ENCODE measurements at places on chromosomes 12 and 14. TPM values are rescaled to one million over a fixed set of nuclear protein-coding genes. Genes with fewer than 3 reads are reported as not detected.
A peak's percentile ranks its signal among the peaks of the same experiment; 100 is the strongest.

TDRD9 gene
- 0.33 TPM for total RNA-seq

SNRPF gene
- total RNA-seq, result 34.1 TPM

HNRNPC gene
- 658 TPM for total RNA-seq

DNAI7 gene
- total RNA-seq, result not detected

LRRC10 gene
- total RNA-seq, result not detected

TAS2R9 gene
- not detected for total RNA-seq

GLIPR1L2 gene
- total RNA-seq, result 0.28 TPM

WASHC3 gene
- 58.0 TPM for total RNA-seq

CACNA2D4 gene
- total RNA-seq, result 8.0 TPM

- no peak for DNase-seq
These were observed 64.5 kb downstream of the DIP2B start for GRCh38 chr12:50569321-50569720.

DNA sequence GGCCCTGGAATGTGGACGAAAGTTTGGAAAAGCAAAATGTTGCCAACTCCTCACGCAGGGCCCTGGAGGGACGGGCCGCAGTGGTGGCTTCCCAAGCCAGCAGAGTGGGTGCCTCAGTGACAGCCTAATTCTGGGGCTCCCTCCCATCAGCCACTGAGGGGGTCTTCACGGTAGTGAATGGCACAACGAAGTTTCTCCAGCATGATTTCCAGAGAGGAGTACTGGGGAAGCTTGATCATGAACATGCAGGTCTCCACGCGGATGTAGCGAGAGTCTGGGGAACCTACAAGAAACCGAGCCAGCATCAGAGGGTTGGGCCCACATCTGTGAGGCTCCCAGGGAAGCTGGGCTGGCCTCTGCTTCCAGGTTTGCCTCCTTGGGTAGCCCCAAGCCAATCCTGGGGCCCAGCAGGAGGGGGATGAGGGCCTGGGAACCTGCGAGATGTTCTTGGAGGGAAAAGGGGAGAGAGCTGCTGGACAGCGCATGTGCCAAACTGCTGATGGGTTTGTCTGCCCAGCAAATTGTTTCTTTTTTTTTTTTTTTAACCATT, 37.0 kb downstream of the TRAFD1 start:
- no peak for DNase-seq

- no peak for DNase-seq
These were observed at the start of gene STRN3 for GRCh38 chr14:31026077-31026449. TSS of gene STRN3 (minus strand) at chr14:31026379. CDS start at chr14:31026185, 194 bp downstream.

DNA sequence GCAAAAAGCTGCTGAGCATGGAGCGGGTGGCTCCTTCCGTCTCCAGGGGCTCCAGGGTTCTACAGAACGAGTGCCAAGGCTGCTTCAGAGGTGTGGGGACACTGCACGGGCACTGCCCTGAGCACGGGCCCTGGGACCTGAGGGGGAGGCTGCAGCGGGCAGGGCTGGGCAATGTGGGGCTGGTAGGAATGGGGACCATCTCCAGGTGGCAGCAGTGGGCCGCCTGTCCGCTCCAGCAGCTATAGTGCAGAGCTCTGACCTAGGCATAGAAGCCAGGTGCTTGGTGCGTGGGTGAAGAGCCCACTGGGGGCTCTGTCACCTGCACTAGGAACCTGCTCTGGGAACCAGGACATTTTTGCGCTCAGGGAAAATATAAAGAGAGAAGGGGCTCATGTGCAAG, 22.3 kb downstream of the HDAC7 start:
- peak; percentile 61 for DNase-seq

- DNase-seq, result peak; percentile 76
These were observed at the start of gene MTA1 for GRCh38 chr14:105419195-105420091. TSS of gene MTA1 (plus strand) at chr14:105419827. CDS start at chr14:105420036, 209 bp downstream.

DNA sequence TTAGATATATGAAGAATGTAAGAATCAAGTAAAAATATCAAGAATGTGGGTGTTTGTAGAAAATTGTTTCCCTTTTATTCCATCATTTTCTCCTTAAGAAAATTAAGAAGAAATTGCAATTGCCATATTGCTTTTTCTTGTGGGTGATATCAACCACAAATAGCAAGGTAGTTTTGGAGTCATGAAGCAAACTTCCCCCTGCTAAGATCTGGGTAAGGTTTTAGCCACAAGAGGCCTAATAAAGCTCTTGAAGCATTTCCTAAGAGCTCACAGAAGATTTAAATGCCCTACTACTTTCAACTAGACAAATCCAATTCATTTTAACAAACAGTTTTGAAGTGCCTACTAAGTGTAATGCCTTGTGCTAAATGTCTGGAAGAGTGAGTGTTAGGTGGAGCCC, 2.6 kb downstream of the GRIP1 start:
- DNase-seq, result no peak

DNA sequence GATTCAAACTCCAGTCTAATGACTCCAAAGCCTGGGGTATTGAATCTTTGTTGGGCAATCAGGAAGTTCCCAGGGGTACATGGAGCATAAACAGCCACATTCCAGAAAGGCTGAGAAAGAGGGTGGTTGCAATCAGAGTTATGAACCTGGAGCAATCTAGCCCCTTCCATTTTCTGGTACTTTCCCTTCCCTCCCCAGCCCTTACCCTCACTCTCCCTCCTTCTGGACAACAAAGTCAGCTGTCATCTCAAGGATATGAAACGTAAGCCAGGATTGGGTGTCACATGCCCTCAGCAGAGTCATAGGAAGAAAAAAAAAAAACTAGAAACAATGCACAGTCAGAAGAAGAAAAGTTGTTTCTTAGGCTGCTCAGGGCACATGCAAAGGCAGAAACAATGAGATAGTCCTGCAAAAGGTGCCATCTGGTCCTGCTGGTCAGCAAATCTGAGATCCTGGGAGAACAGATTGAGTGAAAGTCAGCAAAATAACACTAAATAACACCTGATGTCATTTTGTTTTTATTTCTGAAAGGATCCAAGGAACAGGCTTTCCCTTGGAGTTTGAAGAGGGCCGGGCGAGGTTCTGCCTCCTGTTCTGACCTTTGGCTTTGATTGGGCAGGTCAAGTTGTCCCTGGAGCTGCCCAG, 27.1 kb downstream of the TMEM229B start:
- DNase-seq, result no peak

DNA sequence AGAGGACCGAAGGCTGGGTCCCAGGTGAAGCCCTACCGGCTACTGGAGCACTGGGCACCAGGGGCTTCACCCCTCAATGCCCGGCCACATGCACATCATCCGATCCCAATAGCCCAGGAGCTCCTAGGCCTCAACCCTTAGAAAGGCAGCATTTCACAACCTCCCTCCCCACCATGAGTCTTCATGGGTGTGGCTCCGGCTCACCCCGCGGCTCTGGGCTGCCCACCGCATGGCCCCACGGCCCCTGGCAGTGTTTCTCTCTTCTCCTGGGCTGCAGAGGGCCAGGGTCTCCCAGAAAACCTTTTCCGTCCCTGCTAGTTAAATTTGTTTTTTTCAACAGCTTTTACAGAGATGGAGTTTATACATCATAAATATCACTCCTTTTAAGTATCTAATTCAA, 28.6 kb upstream of the DLK1 start:
- no peak for DNase-seq

- no peak for DNase-seq
These were observed 449.7 kb downstream of the BTG1 start for GRCh38 chr12:91695964-91696363.

DNA sequence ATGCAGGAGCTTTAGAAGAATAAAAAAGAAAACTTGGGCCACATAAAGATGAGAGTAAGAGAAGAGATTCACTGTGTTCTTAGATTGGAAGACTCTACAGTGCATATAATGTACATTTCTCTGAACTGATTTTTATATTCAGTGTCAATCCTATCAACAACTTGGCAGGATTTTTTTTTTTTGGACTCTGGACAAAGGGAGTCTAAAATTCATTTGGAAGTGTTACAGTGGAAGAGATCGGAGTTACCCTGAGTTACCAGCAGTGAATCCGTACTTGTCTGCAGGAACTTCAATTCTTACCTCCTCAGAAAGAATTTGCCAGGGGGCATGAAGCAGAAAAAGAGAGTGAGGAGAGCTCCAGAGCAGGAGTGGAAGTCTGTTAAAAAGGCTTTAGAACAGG, 24.0 kb downstream of the SERPINA11 start:
- no peak for DNase-seq

- no peak for DNase-seq
These were observed 175.4 kb downstream of the CAND1 start for GRCh38 chr12:67444542-67444941.

GRCh38 chr14:51504669-51505068, 147.0 kb upstream of the FRMD6 start:
- no peak for DNase-seq

GRCh38 chr12:52319097-52319496, 2.1 kb downstream of the KRT83 start:
- DNase-seq, result peak; percentile 44

DNA sequence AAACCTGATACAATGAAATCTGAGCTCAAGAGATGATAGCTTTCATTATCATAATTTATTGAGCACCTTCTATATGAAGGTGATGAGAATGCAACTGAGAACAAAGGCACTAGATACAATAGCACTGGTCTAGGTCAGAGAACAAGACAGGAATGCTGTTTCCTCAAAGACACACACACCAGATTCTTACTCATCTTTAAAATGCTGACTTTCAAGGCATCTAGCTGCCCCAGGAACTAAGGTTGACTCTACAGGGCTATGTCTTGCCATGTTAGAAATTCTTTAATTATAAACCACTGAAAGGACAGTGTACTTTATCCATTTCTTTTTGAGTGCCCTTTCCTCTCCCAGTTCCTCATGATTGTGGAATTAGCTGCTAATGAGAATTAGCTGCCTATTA, 195.4 kb upstream of the RMST start:
- DNase-seq, result no peak

- DNase-seq, result no peak
These were observed 21.1 kb downstream of the ST8SIA1 start for GRCh38 chr12:22313286-22313962.

DNA sequence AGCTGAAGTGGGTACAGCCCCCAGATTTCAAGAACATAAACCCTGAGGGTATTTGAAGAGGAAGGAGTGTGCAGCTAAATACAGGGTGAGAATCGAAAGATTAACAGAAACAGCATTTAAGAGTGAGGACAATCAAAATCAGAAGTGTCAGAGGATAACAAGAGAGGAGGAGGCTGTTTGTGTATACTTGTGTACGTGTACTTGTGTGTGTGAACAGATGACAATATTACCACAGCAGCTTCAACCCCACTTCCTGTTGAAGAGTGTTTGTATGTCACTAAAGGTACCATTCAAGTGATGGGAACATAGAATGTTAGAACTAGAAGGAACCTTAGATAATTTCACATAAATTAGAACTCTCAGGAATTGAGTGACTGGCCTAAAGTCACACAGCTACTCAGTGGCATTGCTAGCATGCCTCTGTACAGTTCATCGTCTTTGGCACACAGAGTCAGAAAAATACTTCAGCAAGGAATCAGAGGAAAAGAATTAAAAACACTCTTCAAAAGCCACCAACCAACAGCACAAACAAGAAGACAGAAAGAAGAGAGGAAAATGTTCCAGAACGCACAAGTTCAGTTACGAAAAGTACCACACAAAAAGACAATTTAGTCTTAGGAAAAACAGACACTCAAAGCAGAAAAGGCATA, 164.3 kb upstream of the BCL2L14 start:
- DNase-seq, result no peak

- no peak for DNase-seq
These were observed 52.5 kb downstream of the C12orf75 start for GRCh38 chr12:105382771-105383622.

DNA sequence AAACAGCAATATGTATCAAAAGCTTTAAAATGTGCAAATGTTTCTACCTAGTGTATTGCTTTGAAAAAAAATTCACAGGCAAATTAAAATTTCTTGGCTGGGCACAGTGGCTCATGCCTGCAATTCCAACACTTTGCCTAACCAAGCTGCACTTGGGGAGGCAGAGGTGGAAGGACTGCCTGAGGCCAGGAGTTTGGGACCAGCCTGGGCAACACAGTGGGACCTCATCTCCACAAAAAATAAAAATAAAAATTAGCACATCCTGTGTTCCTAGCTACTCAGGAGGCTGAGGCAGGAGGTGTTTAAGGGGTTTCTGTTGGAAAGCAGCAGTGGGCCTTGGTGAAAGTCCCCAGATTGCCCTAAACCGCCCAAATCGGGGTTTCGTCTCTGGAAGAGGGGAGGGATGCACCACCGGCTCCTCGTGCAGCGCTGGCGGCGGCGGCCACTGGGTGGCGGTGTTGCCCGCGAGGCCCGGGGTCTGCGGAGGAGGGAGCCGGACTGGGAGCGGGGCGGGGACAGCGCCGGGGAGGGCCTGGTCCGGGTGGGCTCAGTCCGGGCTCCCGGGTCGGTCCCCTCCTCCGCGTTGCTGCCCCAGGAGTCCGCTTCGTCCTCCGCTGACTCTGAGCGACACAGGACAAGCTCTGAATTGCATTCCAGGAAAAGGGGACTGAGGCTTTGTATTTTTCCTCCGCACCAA, 265.6 kb downstream of the AACS start:
- peak; percentile 77 for DNase-seq

DNA sequence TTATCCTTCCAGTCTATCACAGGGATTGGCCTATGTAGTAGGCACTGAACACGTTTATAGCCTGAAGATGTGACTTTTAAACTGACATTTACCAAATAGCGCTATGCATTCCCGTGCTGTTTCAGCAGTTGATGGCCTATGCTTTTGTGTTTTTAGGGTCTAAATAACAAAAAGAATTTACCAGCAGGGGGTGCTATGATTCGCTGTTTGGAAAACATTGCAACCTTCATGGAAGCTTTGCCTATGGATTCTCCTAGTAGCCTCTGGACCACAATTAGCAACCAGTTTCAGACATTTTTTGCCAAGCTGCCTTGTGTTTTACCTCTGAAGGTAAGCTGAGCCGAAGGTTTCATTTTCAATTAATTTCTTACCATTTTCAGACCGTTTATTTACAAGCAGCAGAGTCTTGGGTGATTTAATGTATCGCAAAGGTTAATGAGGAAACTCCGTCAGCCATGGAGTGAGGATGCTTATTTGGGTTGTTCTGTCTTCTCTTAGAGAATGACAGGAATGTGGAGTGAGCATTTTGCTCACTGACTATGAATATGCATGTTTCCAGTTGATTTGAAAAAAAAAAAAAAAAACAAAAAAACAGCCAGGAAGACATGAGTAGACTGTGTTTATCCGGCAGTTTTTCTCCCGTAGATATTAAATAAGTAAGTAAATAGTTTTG, 133.1 kb downstream of the PRIMA1 start:
- DNase-seq, result no peak

Data from activated naive CD8-positive, alpha-beta T cell treated with anti-CD3 and anti-CD28 coated beads, Interleukin-2, amount 10 ng/mL, durations not matched to agents 7 days and 5 days (primary cell).